ENCODE measurements at places on chromosomes 2 and 18. TPM values are rescaled to one million over a fixed set of nuclear protein-coding genes. Genes with fewer than 3 reads are reported as not detected.

GRCh38 chr2:119940856-119941255, 72.0 kb upstream of the EPB41L5 start:
- H3K4me3 ChIP-seq: no peak overlapping the region
- 0 out of 2 replicates have a peak, but pooled peaks cover 4% of the 10 kb centered on the region for H3K36me3 ChIP-seq
- no peak overlapping the region for H3K27ac ChIP-seq
- no peaks in the 10 kb centered on the region for H3K27me3 ChIP-seq

GRCh38 chr2:224893848-224894247, 148.4 kb downstream of the DOCK10 start:
- no peaks in the 10 kb centered on the region for H3K27me3 ChIP-seq
- no peaks in the 10 kb centered on the region for H3K4me1 ChIP-seq
- H3K27ac ChIP-seq: no peak overlapping the region

DNA sequence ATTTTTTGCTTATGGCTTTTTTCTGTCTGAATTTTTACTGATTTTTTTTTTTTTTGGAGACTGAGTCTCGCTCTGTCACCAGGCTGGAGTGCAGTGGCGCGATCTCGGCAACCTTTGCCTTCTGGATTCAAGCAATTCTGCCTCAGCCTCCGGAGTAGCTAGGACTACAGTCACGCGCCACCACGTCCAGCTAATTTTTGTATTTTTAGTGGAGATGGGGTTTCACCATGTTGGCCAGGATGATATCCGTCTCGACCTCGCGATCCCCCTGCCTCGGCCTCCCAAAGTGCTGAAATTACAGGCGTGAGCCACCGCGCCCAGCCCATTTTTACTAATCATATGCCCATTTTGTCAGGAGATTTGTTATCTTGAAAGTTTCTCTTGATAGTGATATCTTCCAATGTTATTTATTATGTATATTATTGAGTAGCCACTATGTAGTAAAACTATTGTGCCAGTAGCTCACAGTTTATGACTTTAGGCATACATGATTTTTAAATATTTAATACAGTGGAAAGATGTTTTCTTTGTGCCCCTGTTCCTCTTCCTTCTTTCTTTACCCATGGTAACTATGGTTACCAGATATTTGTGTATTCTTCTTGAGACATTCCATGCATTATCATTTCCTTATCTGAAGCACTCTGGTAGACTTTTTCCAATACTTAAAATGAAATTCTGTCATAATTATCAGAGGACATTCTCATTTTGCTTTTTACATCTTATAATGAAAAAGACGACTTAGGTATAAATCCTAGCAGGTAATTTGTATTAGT, 2.1 kb downstream of the HAT1 start:
- DNase-seq: no peak
- H3K27me3 ChIP-seq: no peaks in the 10 kb centered on the region
- no peak overlapping the region for H3K4me3 ChIP-seq
- H3K36me3 ChIP-seq: peaks cover 26% of the 10 kb centered on the region
- H3K4me1 ChIP-seq: peaks cover 2% of the 10 kb centered on the region

The CNGA3 gene
- total RNA-seq: not detected

The MYL12A gene
- 207 TPM for total RNA-seq
